NCI-H1436 treated with DMSO at 0.1 percent for 48 hours (cell line): ENCODE measurements at places on chromosomes 12 and 14.

GRCh38 chr14:70646705-70647104 lies 5.0 kb downstream of the TTC9 start:
- no peak for DNase-seq

DNA sequence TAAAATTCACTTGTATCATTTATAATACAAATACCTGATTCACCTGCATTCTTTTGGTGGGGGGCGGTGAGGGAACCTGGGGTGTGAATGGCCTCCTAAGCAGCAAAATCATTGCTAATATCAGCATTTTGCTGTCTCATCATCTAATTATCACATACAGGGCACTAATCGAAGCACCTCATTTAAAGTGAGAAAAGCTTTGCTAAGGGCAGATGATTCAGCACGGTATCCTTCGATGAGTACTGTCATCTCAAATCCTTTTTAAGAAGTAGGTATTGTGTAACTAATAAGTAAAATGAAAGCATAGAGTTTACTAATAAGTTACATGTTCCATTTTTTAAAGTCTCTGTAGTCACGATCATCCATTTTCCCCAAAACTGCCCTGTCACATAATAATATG lies 278.1 kb upstream of the SOX5 start:
- DNase-seq = no peak

DNA sequence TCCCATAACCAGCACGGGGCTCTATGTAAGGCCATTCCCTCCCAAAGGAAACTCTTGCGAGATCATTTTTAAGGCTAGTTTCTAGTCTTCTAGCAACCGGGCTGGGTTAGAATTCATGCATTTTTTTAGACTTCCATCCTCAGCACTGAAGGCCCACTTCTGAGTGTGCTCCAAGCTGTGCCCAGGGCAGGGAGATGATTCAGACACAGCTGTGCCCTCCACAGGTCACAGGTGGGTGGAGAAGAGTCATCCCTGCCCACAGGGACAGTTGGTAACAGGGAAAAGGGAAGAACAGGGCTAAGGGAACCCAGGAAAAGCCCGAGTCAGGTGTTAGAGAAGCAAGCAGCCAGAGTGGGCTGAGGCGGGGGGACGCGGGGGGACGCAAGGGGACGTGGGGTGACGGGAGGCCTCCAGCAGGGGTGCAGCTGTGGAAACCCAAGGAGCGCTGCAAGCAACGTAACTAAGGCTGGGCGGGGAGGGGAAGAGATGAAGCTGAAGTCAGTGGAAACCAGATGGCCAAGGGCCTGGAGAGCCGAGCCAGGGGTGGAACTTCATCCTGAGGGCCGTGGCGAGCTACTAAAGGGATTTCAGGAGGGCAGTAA lies 27.2 kb upstream of the PPP2R5C start:
- no peak for DNase-seq

DNA sequence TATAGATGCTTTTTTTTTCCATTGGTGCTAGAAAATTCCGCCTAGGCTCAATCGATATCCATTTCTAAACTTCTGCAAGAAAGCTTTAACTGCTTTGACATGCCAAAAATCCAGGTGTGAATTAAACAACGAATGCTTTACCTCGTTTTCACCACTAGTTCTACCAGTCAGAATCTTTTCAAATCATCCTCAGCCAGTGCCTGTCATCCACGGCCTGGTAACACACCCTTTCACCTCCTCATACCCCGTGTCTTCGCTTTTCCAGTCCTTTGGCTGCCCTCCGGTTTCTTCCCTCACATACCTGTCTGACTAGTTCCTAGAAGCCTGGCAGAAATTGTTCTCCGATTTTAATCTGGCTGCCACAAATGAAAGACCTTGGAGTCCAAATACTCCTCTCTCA lies 1.4 kb upstream of the PHC1 start:
- no peak for DNase-seq

- no peak for DNase-seq
Measured at GRCh38 chr12:26971963-26972362, 33.7 kb downstream of the FGFR1OP2 start.

DNA sequence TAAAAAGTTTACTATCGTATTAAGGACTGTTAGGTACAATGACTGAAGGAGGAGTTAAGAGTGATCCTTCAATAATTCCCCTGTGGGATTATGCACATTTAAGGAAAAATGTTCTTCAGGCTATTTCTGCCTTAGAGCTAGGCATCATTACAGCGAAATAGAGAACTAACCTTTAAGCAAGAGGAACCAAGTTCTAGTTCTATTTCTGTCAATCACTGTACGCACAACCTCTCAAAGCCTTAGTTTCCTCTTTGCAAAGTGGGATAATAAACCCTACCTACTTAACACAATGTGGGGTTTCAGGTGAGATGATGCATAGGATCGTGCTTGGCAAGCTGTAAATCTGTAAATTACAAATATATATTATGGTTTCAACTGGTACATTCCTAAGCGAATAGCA lies 15.4 kb downstream of the NTF3 start:
- no peak for DNase-seq

- no peak for DNase-seq
Measured at GRCh38 chr12:88562846-88563582, 17.3 kb downstream of the KITLG start.

DNA sequence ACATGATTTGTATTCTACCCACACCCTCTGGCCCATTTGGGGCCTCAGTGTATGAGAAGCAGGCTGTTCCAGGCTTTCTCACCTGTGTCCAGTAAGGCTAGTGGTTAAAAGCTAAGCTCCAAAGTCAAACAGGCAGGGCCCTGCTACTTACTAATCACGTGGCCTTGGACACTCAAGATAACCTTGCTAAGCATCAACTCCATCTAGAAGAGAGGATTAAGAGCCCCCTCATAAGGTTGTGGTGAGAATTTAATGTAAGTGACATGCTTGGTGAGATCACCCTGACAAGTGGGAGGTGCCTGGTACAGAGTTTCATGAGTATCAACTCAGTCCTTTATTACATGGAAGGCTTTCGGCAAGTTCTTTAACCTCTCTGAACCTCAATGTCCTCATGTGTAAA lies 17.8 kb downstream of the ACSM4 start:
- DNase-seq = no peak

DNA sequence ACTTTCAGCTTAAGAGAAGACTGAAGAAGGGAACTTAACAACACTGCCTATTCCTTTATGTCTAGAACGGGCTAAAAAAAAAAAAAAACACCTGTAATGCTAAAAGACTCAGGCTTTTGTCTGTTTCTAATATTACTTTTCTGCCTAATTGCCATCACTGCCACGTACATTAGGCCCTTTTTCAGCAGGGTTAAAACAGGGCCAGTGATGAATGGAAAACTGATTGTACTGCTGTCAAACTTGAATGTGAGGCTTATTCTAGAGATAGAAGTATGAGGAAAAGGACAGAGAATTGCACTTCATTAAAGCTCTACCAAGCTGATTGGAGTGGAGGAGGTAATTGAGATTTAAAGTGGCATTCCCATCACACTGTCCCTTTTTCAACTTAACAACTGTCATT lies 535.8 kb downstream of the PRKD1 start:
- no peak for DNase-seq

- no peak for DNase-seq
Measured at GRCh38 chr12:43973385-43973784, 137.5 kb downstream of the TMEM117 start.

DNA sequence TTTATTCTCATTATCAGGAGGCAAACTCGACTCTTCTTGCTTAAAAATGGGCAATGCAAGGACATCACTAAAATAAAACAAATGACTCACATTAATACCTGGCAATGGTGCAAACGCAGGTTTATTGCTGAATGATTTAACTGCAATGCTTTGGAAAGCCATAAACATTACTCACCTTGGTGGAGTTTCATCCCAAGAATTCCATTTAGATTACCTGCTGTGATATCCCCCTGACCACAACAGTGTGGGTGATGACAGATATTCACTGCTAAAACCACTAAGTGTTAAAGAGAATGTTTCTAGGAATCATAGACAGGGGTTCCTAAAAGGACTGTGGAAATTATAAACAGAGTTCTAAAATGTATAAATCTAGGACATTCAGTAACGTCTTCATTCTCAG lies 35.3 kb upstream of the CSRNP2 start:
- DNase-seq = no peak
